Brain (organoid and tissue), 16 donors: ENCODE measurements at places on chromosomes 7 and 10.
A peak's percentile ranks its signal among the peaks of the same experiment; 100 is the strongest.

- no peak for DNase-seq
Measured at GRCh38 chr7:101390901-101391301, 28.2 kb downstream of the COL26A1 start.

DNA sequence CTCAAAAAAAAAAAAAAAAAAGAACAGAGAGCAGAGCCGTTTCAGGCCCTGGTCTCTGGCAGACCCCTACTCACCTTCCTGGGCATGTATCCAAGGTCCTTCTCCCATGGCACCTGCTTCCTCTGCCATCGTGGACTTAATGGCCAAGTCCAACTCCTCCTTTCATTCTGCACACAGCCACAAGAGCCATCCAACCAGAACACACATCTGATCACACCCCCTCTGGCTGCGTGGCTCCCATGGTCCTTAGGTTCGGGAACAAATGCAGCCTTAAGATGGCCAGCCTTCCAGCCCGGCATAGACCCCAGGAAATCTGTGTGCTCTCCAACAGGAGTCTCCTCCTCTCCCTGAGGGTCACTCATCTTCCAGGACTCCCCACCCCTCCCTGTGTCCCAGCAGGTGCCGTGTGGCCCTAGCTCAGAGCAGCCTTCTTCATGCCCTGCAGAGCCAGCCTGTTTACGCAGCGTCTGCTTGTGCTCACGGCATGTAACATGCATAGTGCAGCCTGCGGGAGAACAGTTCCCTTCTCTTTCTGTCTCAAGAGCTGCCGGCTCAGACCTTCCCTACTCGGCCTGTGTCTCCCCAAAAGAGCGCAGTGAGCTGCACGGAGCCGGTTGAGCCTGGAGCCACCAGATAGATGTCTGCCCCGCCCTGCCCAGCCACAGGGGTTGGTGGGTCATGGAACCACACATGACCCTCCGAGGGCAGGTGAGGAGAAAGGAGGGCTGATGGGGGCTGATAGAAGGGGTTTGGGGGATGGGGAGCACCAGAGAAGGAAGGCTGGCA, 157.3 kb downstream of the NRF1 start:
- DNase-seq = no peak

- DNase-seq = no peak
Measured at GRCh38 chr10:97151307-97151914, 34.3 kb downstream of the SLIT1 start.

GRCh38 chr10:74177140-74177677, 26.2 kb downstream of the ADK start:
- DNase-seq = peak; percentile 37

GRCh38 chr7:24508316-24508715, 64.9 kb upstream of the PALS2 start:
- DNase-seq = no peak

DNA sequence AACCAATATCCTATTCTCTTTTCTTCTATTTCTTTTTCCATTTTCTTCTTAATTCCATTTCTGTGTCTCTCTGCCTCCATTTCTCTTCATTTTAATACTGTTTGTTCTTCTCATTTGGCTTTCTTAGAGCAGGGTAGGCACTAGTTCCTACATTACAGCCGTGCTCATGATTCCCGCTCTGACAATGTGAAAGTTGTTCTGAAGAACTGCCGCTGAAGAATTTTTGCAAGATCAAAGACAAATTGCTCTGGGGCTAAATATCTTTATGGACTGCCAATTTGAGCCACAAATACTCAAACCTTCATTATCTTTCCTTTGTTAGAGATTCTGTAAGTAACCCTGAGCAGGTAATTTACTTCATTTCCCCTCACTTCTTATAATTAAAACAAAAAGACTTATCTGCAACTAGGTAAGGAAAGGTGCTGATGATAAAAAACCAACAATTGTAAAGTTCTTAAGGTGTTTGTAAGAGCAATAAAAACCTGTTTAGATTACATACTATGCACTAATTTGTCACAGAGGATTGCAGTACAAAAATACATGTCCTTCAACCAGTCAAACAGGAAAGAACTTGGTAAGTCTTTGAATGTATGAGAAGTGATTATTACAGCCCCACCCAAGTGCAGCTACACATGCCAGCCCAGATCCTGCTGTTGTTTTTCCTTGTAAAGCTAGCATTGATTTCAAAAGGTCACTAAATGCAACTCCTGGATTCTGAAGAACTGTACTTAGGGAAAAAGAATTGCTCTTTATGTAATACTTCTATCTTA, 127.5 kb downstream of the COL28A1 start:
- DNase-seq = no peak

- DNase-seq = no peak
Measured at GRCh38 chr10:66916030-66916429, 9.8 kb upstream of the LRRTM3 start.

DNA sequence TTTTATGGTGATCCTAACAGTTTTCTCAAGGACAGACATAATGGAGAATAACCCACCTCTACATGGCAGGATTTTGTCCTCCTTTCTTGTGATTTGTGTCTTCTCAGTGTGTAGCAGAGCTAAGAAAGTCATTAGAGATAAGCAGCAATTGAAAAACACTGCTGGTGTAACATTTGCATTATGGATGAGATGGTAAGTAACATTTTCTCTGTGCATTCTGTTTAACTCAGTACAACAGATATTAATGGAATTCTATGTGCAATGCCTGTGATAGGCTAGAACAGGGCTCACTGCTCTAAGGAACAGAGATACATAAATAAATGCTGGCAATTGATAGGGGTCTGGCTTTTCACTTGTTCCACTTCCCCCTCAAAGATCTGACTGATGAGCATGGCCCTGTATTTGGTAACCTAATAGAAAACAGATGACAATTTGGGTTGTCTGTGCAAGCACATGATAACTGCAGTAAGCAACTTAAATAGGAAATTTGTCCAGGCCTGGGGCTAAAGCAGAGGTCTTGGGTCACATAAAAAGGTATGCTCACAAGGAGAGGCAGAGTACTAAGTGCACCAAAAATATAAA, 560.3 kb upstream of the POM121L12 start:
- no peak for DNase-seq

GRCh38 chr10:69696073-69696731, 66.2 kb downstream of the FAM241B start:
- peak; percentile 37 for DNase-seq

GRCh38 chr10:128864554-128865295, 602.3 kb upstream of the MGMT start:
- no peak for DNase-seq

- no peak for DNase-seq
Measured at GRCh38 chr7:16765436-16765859, 11.9 kb downstream of the TSPAN13 start.

- DNase-seq = no peak
Measured at GRCh38 chr10:77580482-77580881, 57.1 kb downstream of the KCNMA1 start.
